ENCODE measurements at places on chromosomes 12 and 14.

DNA sequence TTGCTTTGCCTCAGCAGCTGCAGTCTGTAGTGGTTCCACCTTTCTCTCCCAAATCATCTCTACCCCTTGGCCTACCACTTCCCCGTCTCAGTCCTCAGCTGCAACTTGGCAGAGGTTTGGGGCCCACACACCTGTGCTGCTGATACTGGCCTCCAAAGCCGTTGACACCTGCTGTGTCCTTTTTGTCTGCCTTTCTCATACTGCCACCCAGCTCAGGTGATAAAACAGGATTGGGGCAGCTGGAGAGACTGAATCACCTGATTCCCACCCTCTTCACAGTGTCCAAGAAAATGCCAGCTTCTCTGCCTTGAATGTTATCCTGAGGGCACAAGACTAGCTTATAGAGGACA lies 103.7 kb downstream of the ETV6 start:
- no peak for ATAC-seq

GRCh38 chr12:105911966-105912365 lies 226.8 kb downstream of the NUAK1 start:
- ATAC-seq: no peak

- ATAC-seq: no peak
Observed at GRCh38 chr12:2378835-2379330, 326.1 kb downstream of the CACNA1C start.

- no peak for ATAC-seq
Observed at GRCh38 chr12:7091171-7091570, 1.1 kb downstream of the C1R start.

GRCh38 chr14:56224691-56225681 lies 106.8 kb downstream of the PELI2 start:
- ATAC-seq: no peak

DNA sequence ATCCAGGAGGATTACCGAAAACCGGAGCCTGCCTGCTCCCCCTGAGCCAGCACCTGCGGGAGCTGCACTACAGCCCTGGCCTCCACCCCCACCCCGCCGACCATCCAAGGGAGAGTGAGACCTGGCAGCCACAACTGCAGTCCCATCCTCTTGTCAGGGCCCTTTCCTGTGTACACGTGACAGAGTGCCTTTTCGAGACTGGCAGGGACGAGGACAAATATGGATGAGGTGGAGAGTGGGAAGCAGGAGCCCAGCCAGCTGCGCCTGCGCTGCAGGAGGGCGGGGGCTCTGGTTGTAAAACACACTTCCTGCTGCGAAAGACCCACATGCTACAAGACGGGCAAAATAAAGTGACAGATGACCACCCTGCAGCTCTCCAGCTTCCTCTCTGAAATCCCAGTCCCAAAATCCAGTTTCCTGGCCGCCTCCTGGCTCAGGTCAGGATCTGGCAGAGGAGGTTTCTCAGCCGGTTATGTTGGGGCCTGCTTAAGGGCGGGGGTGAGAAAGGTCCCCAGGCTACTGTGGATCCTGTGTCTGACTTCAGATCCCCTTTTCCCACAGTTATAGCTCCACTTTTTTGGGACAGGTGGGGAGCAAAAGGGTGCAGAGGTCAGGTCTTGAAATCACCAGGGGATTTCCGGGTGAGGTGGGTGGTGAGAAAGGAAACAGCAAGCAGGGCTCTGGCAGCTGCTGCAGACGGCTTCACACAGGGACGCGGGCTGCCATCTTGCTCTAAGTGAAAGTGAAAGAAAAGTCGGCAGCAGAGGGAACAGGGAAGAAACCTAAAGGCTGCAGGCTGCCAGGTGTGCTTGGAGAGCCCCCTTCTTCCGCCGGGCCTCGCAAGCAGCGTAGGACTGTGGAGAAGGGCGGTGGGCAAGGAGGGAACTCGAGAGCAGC lies at the start of gene TAPBPL:
Gene TAPBPL, plus strand, starts transcription at position 695 of the 897 bp plus-strand sequence. CDS start 207 bp downstream, outside the sequence.
- ATAC-seq: peak; percentile 87

- ATAC-seq: no peak
Observed at GRCh38 chr14:69045857-69046475, 66.9 kb upstream of the ACTN1 start.

DNA sequence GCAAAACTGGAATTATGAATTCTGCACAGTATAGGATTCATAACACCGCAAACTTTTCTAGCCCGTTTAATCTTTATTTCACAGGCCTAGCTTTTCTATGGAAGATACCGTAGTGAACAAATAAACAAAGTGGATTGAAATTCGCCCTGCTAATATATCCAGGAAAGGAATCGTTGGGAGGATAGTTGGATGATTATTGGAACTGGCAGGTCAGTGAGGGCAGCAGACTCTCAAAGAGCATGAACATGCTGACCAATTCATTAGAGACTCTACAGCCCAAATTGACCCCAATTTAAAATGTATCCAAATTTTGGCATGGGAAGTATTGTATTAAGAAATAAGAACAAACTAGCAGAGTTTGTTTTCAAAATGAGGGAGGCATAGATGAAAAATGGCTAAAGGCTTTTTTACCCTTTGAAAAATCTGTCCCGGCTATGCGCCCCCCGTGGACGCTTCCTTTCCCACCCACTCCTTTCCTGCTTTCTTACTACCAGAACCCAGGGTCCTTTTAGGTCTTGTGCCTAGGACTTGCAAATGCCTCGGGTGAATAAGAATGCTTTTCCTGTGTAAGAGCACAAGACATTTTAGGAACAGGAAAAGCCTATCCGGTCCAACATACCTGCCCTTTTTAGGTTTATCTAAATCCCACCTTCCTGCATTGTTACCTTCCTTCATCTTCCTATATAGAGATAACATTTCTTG lies 84.6 kb upstream of the PTPRB start:
- ATAC-seq: no peak

DNA sequence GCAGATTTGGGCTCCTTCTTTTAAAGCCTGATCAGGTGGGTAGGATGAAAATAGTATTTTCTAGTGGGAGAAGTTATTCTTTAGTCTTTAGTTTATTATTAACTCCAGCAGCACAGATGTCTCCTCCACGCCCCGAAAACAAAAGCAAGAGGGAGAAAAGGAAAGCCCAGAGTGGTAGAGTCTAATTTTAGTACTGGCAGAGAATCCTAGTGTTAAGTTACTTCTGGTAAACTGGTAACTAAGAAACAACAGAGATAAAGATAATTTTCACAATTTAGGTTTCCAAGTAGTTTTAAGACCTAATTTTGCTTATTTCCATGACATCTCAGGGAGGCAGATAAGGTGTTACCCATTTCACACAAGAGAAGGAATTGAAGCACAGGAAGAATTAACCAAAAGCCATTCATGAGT lies 16.3 kb downstream of the ATP5MC2 start:
- no peak for ATAC-seq

- ATAC-seq: peak; percentile 100
Observed at GRCh38 chr12:34022079-34022830, at the start of gene ALG10. ALG10 (plus strand) TSS chr12:34022496; CDS start chr12:34022600, 104 bp downstream.

GRCh38 chr12:11238275-11238674 lies 31.2 kb downstream of the PRB3 start:
- ATAC-seq: no peak

DNA sequence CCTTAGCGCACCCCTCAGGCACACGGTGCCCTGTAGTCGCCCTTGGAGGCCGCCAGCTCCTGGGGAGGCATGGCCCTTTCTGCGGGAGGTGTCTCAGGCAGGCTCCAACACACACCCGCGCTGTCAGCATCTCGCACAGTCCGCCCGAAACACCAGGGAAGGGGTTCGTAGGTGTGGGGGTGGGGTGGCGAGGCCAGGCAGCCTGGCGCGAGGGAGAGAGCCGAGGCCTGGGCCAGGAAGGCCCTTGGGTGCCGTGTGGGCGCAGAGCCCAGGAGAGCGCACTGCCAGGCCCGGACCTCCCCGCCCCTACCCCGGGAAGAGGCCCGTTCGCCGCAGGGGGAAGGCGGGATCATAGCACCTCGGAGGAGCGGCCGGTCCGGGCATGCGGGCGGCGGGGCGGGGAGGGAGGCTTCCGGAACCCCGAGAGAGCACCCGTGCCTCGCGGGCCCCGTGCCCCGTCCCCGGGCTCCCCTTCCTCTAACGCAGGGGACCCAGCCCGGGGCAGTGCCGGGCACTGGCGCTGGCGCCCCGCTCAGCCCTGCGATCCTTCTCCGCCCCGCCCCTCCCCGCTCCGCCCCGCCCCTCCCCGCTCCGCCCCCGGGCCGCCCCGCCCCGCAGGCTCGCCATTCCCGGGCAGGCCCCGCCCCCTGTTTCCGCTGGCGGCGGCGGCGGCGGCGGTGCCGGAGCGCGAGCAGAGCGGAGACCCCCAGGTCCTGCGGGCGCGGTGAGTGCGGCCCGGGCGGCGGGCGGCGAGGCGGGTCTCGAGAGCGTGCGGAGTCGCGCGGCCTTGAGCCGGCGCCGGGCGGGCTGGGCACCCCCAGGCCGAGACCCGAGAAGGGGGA lies at the start of gene TSPAN9:
Gene TSPAN9, plus strand, starts transcription at position 650 of the 842 bp plus-strand sequence. CDS start 123,815 bp downstream, outside the sequence.
- peak; percentile 83 for ATAC-seq

DNA sequence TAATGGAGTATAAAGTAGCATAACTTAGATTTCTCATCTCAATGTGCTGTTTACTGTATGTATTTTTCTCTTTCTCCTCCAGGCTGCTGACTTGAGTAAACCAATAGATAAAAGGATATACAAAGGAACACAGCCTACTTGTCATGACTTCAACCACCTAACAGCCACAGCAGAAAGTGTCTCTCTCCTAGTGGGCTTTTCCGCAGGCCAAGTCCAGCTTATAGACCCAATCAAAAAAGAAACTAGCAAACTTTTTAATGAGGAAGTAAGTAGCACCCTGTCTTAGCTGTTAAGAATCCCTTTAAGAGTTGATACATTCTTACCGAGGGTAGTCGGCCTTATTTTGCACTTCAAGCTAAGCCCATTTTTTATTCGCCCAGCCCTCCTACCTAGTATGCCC lies 55.2 kb downstream of the WDR20 start:
- no peak for ATAC-seq

GRCh38 chr12:29159661-29160060 lies 10.6 kb downstream of the FAR2 start:
- ATAC-seq: no peak

DNA sequence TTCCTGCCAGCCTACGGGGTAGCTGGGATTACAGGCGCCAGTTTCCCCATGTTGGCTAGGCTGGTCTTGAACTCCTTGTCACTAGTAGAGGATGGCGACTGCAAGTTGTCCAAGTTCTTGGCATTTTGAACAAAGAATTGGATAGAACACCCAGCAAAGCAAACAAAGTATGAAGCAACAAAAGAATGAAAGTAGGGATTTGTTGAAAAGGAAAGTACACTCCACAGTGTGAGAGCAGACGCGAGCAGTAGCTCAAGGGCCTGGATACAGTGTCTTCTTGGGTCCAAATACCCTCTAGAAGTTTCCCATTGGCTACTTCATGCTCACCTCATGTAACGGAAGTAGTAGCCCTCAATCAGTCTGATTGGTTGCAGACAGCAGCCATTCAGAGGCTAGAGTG lies 152.2 kb downstream of the CCER1 start:
- ATAC-seq: no peak

DNA sequence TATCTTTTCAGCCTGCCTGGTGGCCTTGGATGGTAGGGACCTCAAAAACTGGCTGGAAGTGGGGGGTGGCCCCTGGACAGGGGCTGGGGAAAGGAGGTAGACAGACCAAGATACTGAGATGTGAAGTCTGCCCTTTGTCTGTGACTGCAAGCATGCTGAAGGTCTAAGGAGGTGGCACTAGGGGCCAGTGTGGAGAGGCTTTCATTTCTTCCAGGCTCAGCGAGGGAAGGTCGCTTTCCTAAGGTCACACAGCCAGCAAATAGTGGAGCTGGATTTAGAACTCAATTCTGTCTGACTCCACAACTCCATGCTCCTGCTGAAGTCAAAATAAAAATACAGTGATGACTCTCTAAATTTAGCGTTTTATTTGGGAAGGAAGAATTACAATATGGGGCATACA lies 11.3 kb upstream of the PLBD2 start:
- no peak for ATAC-seq

DNA sequence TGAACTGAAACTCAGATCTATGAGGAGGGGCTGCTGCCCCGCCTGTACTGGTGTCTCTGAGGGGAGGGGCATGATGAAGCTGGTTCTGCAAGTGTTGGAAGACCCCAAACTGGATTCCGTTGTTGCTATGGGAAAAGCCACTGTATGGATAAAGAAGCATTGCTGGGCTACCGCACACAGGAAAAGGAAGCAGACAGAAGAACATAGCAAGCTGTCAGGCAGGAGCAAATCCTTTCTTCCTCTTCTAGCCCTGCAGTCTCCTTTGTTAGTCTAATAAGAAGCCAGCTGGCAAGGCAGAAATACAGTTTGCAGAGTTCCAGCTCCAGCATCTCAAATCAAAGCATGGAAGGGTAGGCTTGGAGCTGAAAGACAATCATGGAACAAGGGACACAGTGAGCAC lies 26.3 kb upstream of the NR1H4 start:
- ATAC-seq: no peak

DNA sequence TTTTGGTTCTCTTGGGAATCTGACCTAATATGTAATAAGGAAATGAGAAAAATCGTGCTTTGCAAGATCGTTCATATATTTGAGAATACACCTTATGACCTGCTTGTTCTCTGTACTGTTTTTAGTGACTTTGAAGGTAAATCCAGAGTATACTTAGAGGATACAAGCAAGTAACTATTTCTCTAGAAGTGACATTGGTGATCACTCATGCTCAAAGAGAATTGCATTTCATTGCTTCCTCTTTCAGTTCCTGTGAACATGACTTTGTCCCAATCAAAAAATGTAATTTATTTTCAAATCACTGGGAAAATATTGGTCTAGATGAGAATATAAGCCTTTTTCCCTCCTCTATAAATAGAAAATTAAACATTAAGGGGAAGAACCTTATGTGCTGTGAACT lies 2.7 kb downstream of the KTN1 start:
- no peak for ATAC-seq

DNA sequence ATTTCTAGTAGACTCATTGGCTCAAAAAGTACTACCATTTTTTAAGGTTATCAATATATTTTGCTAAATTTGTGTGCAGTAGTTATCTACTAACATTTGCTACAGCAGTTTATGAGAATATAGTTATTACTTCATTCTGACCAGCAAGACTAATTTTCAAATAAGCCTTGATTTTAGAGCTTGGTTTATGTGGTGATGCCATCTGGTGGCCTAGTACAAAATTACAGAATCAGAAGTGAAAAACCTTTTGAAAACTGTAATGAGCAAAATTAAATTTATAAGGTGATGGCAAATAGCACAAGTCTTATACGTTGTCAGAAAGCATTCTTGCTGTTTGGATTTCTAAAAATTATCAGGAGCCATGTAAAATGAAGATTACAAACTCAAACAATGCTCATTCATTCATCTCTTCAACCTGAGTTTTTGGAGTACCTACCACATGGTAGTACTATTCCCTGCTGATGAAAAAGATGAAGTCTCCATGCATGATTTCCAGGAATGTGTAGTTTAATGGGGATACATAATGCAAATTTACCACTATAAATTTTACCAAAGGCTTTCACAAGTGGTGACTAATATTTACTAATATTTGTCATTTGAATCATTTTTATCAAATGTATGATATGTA lies 51.0 kb downstream of the MAGOHB start:
- no peak for ATAC-seq

GRCh38 chr12:123365025-123365917 lies 624 bp upstream of the SBNO1 start:
- ATAC-seq: peak; percentile 78

GRCh38 chr14:35506927-35507326 lies 27.0 kb upstream of the INSM2 start:
- no peak for ATAC-seq

Data from activated CD4-positive, CD25-positive, alpha-beta regulatory T cell treated with anti-CD3 and anti-CD28 coated beads, Interleukin-2, amount 50 U/mL, for 24 hours (primary cell).